NCI-H1694 (cell line): ENCODE measurements at places on chromosomes 2 and 18.
A peak's percentile ranks its signal among the peaks of the same experiment; 100 is the strongest.

DNA sequence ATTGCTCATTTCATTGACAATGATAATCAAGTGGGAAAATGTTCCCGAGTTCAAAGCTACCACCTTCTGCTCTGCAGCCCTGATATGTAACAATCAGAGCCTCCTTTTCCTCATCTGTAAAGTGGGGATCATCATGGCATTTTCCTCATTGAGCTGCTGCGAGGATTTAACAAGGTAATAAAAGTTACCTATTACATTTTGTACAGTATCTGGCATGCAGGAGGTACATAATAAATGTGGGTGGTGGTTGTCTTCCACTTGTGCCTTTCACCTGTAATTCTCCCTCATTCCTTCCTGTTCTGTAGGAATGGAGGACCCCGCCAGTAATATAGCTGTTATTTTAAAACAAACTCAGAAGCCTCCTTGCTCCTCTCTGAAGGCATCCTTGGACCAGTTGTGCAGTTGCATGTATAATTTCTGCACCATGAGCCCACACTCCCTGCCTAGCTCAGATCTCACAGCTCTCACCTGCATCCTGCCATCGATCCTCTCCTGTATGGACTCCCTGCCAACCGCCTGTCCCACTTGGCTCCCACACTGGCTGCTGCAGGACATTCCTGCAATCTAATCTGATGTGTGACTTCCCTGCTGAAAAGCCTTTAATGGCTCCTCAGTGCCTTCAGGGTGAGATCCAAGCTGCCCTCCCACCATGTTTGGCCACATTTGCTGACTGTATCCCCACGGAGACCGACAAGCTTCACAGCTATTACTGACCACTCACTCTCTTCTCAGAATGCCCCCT, 350.4 kb downstream of the EN1 start:
- no peak for DNase-seq

GRCh38 chr18:2978661-2979106, 34.3 kb downstream of the LPIN2 start:
- no peak for DNase-seq

DNA sequence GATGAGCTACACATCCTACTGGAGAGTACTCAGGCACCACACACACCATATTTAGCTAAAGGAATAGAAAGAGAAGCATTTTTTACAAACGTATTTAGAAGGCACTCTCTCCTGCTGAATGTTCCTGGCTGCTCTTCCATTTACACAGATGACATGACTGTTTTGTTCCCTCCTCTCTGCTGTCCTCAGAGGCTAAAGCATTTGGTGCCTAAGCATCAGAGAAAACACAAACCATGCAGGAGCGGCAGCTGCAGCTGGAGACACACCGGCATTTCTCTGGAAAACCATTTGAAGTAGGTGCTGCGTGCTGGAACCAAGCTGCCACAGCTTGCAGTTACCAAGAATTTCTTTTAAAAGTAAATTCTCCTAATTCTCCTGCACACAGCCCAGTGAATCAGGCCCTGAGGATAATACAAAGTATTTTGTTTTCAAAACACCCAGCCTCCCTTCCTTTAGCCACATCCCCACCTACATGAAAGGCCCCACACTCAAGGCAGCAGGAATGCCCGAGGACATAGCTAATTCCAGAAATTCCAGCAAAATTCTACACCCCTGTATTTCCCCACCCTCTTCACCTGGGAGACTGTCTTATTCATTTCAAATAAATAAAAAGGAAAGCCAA, 488.9 kb upstream of the SOX11 start:
- peak; percentile 12 for DNase-seq

GRCh38 chr2:238431456-238431855, 4.7 kb downstream of the ASB1 start:
- no peak for DNase-seq

DNA sequence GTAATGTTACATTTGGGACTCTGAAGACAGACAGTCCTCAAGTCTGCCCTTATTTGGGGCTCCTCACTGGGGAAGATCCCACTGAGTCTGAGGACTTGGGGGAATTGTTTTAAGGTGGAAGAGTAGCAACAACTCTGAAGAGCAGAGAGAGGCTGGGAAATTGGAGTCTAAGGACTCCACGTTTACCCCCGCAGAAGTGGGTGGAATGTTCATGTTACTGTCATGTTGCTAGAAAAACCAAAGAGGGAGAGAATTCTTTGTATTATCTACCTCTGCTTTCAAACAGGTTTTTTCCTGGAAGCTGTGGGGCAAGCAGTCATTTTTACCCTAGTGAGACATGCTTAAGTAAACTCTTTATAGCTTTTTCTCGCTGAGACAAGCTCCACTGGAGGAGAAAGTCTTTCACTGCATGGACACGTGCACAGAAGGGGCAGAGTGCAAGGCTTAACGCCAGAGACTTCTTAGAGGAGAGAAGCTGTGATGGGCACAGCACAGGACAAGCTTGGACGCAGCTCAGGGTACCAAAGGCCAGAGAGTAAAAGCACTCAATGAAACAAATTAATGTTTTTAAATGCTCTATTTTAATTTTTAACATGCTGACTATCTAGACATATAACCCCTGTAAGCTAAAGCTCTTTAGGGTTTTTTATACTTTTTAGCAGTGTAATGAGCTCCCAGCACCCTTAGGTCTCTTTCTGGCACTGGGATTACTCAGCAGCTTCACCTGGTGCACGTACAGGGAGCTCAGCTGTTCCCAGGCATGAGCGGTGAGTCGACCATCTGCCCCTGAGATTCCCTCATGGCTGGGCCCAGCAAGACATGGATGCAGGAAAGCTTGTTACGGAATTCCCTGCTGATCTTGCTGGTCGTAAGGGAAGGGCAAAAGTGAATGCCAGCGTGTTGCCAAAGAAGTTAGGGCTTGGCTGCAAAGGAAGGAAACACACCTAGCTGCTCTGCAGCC, 54.5 kb upstream of the BIN1 start:
- no peak for DNase-seq
